ACHN (cell line): ENCODE measurements at places on chromosomes 13 and 19.
A peak's percentile ranks its signal among the peaks of the same experiment; 100 is the strongest.

DNA sequence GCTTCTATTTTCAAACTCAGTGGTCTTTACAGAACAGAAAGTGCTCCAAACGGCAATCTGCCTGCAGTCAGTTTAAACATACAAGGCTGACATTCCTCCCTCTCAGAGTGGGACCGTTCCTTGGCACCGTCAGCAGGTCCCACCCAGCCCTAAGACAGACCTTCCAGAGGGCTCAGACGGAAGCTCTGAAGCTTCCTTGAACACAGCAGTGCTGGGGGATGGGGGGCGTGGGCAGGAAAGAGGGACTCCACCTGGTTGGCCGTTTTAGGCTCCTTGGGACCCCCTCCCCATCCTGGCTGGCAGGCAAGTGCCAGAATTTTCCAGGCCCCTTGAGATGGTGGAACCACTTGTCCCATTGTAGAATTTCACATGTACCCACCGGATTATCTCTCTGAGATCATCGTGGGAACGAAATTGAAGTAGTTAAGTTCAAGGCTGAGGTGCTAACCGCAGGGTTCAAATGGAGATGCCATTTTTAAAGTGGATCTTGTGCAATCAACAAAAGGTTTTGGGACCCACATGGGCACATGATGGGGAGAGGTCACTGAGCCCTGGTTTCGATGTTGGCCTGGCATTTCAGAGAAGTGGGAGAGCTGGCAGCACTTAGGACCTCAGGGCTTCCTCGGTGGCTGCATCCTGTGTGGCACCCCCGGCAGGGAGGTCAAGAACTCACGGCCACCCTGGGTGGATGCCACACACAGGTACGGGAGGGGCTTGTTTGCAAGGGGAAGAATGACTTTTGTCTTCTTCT is 46.2 kb downstream of the KLF2 start:
- no peak for DNase-seq

DNA sequence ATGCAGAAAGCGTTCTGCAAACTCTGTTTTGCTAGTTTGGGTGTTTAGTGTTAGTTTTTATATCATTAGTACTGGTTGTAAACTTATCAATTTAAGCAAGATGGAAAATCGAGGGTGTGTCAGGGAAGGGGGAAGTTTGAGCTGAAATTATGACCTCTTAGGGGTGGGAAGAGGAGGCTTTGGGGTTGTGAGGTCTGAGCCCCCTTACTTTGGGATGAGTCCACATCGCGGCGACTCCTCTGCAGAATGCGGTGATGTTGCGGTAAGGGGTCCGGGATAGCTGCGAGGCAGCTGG is 743 bp upstream of the NDUFS7 start:
- DNase-seq: no peak

DNA sequence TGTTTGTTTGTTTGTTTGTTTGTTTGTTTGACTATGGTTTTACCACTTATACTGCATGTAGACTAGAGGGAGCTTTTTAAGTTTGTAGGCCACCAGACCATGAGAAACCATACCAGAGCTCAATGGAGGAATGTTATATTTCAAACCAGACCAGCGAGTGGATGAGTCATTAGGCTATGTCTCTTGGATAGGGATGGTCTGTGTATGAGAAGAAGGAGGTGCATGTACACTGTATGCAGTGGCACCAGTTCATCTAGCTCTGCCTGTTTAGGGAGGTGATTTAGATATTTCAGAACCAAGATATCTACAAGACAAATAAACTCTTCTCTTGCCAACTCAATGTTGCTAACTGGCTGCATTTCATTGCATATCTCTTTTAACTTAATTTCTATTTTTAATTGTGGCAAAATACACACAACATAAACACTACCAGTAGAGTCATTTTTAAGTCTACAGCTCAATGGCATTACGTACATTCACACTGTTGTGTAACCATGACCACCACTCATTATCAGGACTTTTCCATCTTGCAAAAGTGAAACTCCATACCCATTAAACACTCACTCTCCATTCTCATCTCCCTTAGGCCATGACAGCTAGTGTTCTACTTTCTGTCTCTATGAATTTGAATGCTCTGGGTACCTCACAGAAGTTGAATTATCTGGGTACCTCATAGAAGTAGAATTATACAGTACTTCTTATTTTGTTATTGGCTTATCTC is 29.2 kb downstream of the SYDE1 start:
- no peak for DNase-seq

DNA sequence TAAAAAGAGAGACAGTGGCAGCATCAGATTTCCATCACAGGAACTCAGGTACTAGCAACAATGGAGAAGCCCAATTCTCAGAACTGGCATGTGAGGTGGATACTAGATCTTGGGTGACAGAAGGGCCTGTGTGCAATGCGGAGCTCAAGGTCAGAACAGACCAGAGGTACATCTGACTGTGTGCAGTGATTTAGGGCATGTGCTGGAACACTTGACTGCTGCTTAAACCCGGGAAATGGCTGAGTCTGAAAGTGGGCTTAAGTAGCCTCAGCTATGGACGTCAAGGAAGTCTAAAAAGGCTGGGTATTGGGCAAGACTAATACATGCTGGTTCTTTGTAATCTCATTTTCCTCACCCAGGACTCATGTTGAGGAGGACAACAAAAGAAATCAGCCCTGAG is 182.2 kb downstream of the LACC1 start:
- DNase-seq: no peak

GRCh38 chr13:43805071-43805468 is 18.3 kb upstream of the ENOX1 start:
- peak; percentile 72 for DNase-seq

- DNase-seq: peak; percentile 64
Measured at GRCh38 chr19:44742330-44743061, 6.0 kb upstream of the BCL3 start.

- DNase-seq: no peak
Measured at GRCh38 chr13:30030141-30030750, 179.8 kb upstream of the UBL3 start.
